ENCODE measurements at places on chromosomes 1 and 21. TPM values are rescaled to one million over a fixed set of nuclear protein-coding genes. Genes with fewer than 3 reads are reported as not detected.

DNA sequence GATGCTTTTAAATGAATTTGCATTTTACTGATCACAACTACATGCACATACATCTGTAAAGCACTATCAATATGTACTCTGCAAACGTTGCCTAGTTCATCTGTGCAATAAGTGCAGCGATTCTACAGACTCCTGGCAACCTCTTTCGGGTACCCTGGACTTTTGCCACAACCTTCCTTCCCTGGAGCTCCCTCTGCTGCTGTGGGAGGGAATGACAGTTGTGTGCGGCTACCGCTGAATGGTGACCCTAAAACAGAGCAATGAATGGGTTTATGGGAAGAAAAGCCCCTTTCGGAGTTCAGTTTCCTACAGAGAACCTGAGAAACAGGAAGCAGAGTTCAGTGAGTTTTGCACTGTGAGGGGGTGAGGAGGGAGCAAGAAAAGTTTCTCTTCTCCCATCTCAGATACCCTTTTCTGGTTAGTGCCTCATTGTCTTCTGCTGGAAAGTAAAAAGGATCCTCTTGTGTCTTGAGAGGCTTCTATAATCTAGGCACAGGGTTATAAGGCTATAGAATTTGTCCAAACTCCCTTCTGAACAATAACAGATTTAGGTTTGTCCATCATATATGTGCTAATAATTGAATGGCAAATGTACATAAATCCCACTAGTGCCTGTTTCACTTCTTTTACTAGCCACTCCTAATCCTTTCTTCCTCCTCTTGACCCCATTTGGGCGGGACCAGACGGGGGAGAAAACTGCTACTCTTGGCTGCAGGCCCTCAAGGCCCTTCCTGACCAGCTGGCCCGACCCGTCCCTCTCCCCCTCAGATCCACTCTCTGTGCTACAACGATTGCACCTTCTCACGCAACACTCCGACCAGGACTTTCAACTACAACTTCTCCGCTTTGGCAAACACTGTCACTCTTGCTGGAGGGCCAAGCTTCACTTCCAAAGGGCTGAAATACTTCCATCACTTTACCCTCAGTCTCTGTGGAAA, 19.8 kb upstream of the SARS1 start:
- peak; percentile 70 for DNase-seq

GRCh38 chr1:48889082-48889481, 112.4 kb upstream of the BEND5 start:
- no peak for DNase-seq

GRCh38 chr1:223230161-223230881, 87.3 kb upstream of the TLR5 start:
- no peak for DNase-seq

DNA sequence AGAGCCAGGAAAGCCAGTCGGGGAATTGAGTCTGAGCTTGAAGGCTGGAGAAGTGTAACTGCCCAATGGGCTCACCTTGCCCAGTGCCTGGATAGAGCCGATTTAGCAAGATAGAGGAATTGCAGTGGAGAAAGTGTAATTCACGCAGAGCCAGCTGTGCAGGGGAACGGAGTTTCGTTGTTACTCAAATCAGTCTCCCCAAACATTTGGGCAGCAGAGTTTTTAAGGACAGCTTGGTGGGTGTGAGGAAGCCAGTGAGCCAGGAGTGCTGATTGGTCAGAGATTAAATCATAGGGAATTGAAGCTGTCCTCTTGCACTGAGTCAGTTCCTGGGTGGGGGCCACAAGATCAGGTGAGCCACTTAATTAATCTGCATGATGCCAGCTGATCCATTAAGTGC, 28.4 kb upstream of the NLRP3 start:
- no peak for DNase-seq

ATP6V1G3 gene
- not detected for total RNA-seq
